ENCODE measurements at places on chromosomes 6 and 20.

DNA sequence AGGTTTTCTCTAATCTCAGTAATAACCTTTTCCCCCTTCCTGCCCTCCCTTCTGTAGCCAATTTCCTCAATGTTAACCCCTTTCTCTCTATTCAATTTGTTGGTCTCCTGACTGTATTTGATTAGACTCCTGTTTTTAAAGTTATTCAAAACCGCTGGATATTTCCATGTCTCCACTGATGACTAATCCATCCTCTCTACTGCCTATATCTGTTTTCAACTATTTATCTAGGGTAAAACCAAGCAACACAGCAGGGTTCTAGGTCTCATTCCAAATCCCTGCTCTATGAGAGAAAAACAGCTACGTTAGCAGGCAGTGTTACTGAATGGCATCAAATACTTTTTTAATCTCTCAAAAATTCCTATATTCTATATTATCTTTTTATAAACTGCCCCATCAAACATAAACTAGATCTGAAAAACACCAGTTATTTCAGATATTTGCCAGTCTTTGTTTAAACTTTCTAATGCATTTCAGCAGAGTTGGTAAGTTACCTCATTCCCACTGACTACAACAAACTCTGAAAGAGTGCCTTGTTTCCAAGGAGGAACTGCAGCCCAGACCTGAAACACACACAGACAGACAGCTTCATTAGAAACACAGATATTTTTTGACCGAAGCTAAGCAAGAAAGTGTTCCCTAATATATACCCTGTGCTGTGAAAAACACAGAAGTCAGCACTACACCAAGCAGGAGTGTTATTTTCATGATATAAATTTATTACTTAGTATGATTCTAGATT is 8.2 kb downstream of the RTN4IP1 start:
- no peak for DNase-seq

DNA sequence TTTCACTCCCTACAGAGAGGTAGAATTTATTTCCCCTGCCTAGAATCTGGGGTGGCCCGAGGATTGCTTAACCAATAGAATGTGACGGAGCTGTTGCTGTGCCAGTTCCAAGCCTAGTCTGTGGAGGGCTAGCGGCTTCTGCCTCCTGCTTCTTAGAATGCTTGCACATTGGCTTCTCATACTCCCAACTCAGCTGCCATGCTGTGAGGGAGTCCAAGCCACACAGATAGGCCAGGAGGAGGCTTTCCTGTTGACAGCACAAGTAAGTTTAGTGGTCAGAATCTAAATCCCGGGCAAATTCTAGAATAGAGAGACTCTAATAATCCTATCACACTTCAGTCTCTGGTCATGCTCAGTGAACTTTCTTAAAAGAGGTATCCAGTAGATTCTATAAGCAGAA is 57.5 kb upstream of the SNRPB2 start:
- no peak for DNase-seq

DNA sequence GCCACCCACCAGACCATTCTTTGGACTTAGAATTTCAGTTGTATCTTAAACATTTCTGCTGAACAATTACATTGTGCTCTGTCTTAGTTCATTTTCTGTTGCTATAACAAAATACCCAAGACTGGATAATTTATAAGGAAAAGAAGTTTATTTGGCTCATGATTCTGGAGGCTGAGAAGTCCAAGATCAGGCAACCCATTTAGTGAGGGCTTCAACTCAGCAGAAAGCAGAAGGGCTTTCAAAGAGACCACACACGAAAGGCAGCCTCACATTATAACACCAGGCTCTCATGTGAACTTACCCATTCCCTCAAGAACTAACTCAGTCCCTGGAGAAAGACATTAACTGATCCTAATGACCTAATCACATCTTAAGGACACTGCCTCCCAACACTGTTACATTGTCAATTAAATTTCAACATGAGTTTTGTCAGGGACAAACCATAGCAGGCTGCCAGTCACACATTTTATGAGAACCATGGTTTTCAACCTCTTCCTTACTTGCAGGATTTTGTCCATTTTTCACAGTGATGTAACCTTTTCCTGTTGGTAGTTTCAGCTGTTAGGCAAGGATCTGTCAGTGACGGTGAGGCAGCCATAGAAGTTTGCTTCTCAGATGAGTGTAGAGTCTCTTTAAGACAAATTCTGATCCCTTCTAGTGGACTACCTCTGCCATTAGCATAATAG is 399.6 kb upstream of the SOX4 start:
- no peak for DNase-seq

- DNase-seq = no peak
Observed at GRCh38 chr6:13708736-13709135, 2.9 kb downstream of the RANBP9 start.

DNA sequence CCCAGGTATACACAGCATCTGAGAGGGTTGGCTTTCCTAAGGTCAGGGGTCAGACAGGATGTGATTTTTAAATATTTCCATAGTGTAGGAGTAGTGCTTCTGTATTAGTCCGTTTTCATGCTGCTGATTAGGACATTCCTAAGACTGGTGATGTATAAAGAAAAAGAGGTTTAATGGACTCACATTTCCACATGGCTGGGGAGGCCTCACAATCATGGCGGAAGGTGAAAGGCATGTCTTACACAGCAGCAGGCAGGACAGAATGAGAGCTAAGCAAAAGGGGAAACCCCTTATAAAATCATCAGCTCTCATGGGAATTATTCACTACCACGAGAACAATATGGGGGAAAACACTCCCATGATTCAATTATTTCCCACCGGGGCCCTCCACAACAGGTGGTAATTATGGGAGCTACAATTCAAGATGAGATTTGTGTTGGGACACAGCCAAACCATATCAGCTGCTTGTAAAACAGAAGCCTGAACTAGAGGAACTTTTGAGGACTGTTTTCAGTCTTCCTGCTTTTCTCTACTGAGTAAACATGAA is 91.0 kb upstream of the MEI4 start:
- no peak for DNase-seq

- DNase-seq = no peak
Observed at GRCh38 chr6:139129284-139129683, 5.6 kb upstream of the HECA start.

GRCh38 chr6:87669051-87669450 is 33.0 kb downstream of the AKIRIN2 start:
- no peak for DNase-seq

DNA sequence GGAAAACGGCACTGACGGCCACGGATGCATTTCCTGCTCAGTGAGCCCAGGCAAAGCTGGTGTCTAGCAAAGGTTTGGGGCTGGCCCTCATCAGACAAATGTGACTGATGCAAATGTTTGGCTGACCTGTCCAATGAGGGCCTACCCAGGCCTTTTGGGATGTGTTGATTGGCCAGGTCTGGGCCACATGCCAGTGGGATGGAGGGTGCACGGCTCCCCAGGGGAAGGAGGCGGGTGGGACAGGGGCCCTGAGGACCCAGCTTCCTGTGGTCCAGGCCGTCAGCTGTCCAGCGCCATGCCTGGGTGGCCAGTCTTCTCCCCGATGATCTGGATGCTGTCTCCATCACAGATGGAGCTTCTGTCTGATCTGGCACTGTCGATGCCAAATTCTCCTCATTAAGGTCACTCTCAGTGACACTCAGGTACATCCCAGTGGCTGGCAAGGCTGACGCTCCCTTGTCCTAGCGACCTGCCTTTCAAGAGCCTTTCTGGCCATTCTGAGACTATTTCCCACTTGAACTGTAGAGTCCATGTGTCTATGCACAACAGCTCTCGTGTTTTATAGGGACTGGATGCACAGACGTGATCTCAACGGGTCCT is 43.0 kb downstream of the NTSR1 start:
- no peak for DNase-seq

- no peak for DNase-seq
Observed at GRCh38 chr6:1970151-1970561, 275.2 kb downstream of the GMDS start.

GRCh38 chr20:35592339-35592974 is 23.2 kb upstream of the SPAG4 start:
- DNase-seq = no peak

DNA sequence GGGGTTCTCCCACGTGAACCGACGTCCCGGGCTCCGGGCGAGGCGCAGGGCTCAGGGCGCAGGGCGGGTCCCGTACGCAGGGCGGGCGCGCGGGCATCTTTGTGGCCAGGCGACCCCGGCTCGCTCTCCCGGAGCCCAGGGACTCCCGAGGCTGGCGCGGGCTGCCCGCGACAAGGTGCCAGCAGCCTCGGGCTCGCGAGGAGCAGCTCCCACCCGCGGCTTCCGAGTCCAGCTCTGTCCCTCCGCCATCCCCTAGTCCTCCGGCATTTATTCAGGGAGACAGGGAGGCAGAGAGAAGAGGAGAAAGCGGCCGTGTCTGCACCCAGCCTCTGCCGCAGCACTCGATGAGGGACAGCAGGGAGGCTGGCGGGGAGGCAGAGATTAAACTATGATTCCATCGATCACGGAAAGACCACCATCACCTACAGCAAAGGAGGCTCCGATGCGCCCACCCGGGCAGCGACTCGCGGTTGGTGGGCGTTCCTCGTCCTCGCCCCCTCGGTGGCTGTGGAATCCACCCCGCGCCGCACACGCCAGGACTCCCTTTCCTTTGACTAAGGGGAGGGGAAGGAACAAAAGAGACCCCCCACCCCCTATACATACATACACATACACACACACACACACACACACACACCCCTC is 1.1 kb downstream of the RGS17 start:
- no peak for DNase-seq

DNA sequence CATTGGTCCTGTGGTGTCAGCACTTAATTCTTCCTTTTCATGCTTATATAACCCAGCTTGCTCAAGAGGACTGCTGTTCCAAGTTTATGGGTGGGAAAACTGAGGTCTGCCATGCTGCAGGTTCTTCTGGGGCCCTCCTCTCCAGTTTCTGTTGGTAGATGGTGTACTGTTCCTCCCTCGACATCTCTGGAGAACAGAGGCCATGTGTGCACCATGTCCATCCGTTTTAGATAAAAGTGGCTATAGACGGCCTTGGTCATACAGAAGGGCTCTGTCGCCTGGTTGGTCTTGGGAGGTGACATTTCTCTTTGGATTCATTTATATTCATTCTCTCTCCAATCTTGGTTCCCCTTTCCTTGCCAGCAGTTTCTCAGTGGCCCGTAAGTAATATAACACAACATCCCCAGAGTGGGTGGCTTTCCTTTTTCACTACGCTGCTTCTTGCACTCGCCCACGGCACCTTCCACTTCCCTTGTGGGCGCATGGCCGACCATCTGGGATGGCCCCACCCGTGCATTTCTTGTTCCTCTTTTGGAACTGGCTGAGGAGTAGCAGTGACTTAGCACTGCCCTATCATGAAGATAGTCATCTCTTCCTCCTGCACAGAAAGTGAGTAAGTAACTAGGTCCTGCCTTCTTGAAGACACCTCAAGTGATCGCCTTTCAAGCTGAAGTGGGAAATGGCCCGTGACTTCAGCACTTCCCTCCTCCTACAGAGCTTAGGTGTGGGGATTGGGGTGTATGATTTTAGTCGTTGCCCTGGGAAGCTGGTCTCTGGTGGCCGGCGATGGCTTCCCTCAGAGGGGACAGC is 94.2 kb downstream of the RREB1 start:
- DNase-seq = no peak

DNA sequence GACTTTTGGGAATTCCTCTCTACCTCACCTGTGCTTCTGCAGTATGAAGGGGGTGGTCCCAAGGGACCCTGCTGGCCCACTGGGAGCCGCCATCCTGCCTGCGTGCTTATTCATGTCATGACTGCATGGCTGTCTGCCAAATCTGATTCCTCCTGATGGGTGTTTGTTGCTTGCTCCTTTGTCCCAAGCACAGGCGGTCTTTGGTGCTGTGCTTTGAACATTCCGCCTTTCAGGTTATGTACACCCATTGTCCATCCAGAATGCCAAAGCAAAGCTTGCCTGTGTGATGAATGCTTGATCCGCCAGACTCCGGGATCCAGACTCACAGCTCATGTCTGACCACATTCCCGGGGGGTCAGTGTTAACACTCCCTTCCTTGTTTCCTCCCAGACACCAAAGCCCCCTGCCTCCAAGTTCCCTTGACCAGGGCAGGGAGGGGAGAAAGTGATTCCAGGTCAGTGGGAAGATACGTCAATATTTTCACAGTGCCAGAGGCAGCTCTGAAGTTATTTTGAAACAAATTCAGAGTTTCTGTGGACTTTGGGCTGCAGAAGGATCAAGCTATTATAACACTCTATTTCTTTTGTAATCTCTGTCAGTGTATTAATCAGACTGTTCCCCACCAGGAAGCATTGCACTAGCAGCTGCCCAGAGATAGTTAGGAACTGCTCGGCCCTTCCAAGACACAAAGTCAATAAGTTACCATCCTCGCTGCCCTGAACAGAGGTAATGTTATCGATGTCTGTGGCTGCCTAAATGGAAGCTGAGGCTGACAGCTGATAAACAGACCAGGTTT is 9.5 kb downstream of the DAAM2 start:
- DNase-seq = no peak

- no peak for DNase-seq
Observed at GRCh38 chr20:19347943-19348456, 135.6 kb downstream of the SLC24A3 start.

GRCh38 chr6:112469306-112469705 is 122.2 kb downstream of the RFPL4B start:
- DNase-seq = no peak

DNA sequence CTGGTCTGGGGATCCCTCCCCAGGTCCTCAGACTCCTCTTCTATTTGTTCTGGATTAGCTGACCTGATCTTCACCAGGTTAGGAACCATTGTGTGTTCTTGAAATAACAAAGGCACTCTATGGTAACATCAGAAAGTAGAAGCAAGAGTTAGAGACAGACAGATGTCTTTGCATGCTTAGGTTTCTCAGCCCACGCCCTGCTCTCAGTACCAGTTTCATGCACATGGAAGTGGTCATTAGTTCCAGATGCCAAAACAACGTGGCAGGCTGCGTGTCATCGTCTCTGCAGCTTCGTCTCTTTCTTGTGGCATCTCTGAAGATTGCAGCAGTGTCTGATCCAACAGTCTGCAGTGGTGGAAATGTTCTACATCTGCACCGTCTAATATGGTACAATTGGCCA is 89.4 kb downstream of the PACRG start:
- no peak for DNase-seq

- DNase-seq = no peak
Observed at GRCh38 chr6:147238164-147238563, 33.9 kb downstream of the STXBP5 start.

DNA sequence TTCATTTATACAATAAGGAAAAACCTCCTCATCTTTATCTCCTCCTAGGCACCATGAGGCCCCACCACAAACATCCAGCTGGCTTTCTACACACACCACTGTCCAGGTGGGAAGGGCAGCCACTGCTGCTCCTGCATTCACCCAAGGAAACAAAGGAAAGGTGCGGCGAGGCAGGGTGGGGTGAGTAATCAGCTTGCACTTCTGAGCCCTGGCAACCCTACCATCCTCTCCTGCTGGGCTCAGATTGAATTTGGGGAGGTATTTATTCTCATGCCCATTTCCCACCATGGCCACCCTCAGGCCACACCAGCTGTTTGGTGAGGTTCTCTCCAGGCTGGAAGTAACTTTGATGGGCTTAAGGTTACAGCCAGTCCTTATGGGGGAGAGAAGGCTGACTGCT is 31.2 kb upstream of the SPDEF start:
- DNase-seq = no peak

Data from activated CD4-positive, CD25-positive, alpha-beta regulatory T cell treated with anti-CD3 and anti-CD28 coated beads, Interleukin-2, amount 50 U/mL, for 72 hours (primary cell).